Heart right ventricle (tissue), 16 donors: ENCODE measurements at places on chromosomes 3 and 15.

DNA sequence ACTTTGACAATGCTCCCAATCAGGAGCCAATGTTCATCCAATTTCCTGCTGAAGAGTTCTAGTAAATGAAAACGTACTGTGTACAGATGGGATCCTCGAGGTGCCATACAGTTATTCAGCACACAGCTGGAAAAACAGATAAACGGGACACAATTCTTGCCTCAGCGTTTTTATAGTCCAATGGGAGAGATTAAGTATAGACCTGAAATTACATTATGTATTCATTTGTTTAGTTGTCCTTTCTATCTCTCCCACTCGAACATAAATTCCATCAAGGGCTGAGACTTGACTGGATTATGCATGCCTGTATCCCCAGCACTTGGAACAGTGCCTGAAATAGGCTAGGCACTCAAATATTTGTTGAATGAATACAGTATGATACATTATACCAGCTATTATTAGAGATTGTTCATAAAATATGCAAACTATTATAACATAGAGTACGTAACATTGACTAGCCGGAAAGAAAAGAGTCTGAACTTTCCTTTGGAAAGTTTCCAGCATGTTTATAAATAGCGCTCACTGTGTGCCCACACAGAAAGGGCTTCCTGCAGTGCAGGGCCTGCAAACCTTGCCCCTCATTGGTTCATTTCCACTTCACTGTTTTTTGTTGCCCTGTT lies 27.4 kb upstream of the SNTN start:
- H3K27ac ChIP-seq, result no peak overlapping the region
- DNase-seq, result no peak
- H3K36me3 ChIP-seq, result no peaks in the 10 kb centered on the region
- H3K27me3 ChIP-seq, result no peaks in the 10 kb centered on the region
- H3K4me1 ChIP-seq, result no peaks in the 10 kb centered on the region
- H3K4me3 ChIP-seq, result no peak overlapping the region

DNA sequence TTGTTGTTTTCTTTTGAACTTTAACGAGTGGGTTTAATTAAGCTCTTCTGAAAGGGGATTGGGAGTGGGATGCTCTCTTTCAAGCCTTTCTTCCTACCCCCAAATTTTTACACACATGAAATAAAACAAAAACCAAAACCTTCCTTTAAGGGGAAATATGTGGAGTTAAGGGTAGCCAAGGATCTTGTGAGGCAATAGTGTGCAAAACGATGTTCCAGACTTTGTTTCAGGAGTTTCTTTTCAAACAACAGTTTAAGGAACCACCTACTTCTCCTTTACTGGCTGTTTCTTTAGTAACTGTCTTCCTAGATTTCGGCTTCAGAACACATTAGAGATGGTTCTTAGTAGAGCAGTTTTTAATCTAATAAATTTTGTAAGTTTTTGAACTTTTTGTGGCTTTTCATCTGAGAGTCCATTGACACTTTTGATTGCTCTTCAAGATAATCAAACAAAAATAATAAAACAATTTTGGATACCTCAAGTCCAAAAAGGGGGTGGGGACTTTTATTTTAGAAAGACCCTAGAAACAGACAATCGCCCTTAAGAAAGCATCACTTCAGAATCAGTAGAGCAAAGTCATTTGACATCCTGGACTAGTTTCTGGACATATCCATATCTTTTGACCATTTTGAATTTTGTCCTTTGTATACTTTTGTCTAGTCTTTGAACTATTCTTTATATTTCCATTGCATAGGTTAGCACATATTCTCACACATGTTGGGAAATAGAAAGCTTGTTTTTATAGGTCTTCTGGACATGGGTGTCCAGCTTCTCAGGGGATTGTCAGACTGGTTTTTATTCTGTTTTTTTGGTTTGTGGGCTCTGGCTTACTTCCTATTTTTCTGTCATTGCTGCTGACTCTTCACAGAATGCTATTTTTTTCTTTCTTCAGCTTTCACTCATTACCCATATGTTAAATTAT lies 6.0 kb downstream of the DIPK2A start:
- no peak for DNase-seq
- H3K27ac ChIP-seq, result no peak overlapping the region
- no peaks in the 10 kb centered on the region for H3K4me1 ChIP-seq
- H3K27me3 ChIP-seq, result no peaks in the 10 kb centered on the region
- no peaks in the 10 kb centered on the region for H3K36me3 ChIP-seq
- H3K4me3 ChIP-seq, result peak overlapping the region; percentile 6

- H3K27ac ChIP-seq, result no peak overlapping the region
- H3K4me3 ChIP-seq, result no peak overlapping the region
- H3K36me3 ChIP-seq, result no peaks in the 10 kb centered on the region
- H3K4me1 ChIP-seq, result no peaks in the 10 kb centered on the region
- H3K27me3 ChIP-seq, result no peaks in the 10 kb centered on the region
These were observed 142.8 kb upstream of the CHRM5 start for GRCh38 chr15:33825453-33825852.

- no peak for DNase-seq
- H3K27ac ChIP-seq, result no peak overlapping the region
- peaks cover 20% of the 10 kb centered on the region for H3K4me1 ChIP-seq
- no peaks in the 10 kb centered on the region for H3K27me3 ChIP-seq
These were observed 24.2 kb downstream of the NMNAT3 start for GRCh38 chr3:139653582-139653981.

GRCh38 chr3:125185805-125186204 lies 26.7 kb downstream of the SLC12A8 start:
- no peaks in the 10 kb centered on the region for H3K4me1 ChIP-seq
- H3K36me3 ChIP-seq, result no peaks in the 10 kb centered on the region
- no peak overlapping the region for H3K27ac ChIP-seq
- no peaks in the 10 kb centered on the region for H3K27me3 ChIP-seq
- H3K4me3 ChIP-seq, result no peak overlapping the region

- H3K27me3 ChIP-seq, result no peaks in the 10 kb centered on the region
- peaks cover 14% of the 10 kb centered on the region for H3K4me1 ChIP-seq
- H3K27ac ChIP-seq, result no peak overlapping the region
- H3K4me3 ChIP-seq, result no peak overlapping the region
- DNase-seq, result no peak
These were observed 107.7 kb downstream of the THRB start for GRCh38 chr3:24387000-24387399.

DNA sequence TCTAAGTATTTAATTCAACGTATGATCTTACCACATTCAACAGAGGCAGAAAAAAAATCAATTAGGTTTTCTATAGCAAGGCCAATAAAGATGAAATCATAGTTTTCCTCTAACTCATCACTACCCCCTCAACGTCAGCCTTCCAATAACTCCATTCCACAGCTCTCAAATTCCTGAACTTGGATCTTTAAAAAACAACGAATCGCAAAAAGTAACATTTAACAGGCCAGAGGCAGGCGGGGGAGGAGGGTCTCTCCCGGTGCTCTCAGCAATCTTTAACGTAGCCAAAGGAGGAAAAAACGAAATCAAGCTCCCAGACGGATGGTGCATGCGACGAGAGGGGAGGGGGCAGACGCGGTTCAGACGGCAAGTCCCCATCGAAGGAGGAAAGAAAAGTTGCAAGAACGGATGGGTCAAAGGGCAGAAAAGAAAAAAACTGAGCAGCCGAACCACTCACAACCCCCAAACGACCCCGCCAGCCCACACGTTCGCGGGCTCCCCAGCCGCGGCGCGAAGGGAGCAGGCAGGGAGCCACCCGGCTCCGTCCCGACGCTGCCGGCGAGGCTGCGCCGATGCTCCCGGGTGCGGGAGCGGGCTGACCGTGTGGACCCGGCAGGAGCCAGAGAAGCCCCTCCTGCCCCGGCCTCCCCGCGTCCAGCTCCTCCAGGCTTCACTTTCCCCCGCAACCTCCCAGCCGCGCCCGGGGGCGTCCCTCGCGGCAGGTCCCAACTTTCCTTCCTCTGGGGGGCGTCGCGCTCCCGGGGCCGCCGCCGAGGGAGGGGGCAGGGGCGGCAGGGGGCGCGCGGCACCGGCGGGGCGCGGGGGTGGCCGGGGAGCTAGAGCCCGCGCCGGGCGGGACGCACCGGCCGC lies 703 bp downstream of the PEAK1 start:
- H3K4me3 ChIP-seq, result peak overlapping the region; percentile 84
- no peaks in the 10 kb centered on the region for H3K36me3 ChIP-seq
- H3K27ac ChIP-seq, result peak overlapping the region; percentile 92
- DNase-seq, result peak; percentile 57
- peaks cover 70% of the 10 kb centered on the region for H3K4me1 ChIP-seq
